ENCODE measurements at places on chromosomes 1 and 21.

GRCh38 chr1:182952677-182953444 is at the start of gene SHCBP1L:
SHCBP1L (minus strand) TSS chr1:182953166; CDS start chr1:182953133, 33 bp downstream.
- no peak for DNase-seq

GRCh38 chr1:23247276-23247675 is 30.0 kb upstream of the HTR1D start:
- DNase-seq = no peak

DNA sequence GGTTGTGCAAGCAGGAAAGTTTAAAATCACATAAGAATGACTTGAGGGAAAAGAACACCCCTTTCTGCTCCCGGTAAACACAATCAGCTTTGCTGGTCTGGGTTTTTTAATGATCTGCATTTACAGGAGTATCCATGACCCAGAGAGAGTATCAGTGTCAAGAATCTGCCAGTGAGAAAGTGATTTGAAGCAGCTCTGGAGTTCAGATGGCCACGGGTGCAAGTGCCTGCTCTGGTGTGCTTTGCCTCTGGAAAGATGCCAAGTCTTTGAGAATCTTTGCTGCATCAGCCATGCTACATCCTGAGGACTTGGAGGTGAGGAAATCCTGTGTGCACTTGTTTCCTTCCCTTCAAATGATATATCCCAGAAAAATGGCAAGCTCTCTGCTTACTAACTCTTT is 18.6 kb upstream of the MYSM1 start:
- no peak for DNase-seq

DNA sequence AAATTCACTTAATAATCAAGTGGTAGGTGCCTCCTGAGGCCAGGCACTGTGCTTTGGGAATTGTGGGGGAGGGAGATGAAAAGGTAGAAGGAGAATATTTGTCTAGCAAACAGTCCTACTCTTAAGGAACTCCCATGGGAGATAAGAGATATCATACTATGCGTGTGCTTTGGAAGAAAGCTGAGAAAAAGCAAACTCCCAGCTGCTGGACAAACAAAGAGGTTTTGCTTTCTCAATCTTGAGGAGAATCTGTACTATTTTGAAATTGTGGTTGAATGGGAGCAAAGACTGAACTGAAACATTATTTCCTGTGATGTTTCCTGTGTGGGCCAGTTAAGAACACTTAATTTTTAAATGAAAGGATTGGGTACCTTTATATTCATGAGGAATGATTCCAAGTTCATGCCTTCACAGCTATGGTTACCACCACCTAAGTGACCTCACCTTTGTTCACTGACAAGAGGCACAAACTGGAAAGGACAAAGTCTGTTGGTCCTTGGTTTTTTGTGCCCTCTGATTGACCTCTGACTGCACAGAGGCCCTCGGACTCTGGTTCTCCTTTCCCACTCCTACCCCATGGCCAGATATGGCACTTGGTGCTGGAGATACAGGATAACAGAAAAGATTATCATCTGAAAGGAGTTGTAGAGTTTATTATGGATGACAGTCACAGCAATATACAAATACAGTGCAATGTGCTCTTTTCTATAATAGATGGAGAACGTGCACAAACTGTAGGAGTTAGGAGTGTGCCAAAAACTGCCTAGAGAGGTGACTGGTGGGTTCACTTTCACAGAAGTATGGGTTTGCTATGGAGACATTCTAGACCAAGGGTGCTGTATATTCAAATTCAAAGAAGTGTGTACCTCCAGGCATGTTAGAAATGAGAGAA is 1.6 kb downstream of the CD53 start:
- no peak for DNase-seq

- no peak for DNase-seq
Observed at GRCh38 chr1:64171246-64171645, 32.2 kb upstream of the UBE2U start.

DNA sequence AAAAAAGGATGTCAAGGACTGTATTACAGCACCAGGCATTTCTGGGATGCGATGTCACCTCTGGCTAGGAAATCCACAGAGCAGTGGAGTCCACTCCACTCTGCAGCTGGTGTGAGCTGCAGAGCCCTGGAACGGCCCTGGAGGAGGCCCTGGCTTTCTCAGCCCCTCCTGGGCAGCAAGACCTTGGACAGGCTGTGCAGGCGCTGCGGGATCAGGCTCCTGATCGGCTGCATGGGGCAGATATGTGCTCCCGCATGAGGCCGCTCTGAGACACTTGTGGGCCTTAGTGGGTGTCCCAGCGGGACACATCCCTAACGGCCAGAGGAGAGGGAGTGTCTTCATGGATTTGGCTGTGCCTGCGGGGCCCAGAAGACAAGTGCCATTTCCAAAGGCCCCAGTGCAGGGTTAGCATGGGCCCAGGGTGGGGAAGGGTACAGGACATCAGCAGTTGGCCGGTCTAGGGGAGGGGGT is 6.2 kb downstream of the DNMT3L start:
- no peak for DNase-seq

GRCh38 chr1:2360588-2361364 is 30.6 kb downstream of the MORN1 start:
- DNase-seq = no peak

DNA sequence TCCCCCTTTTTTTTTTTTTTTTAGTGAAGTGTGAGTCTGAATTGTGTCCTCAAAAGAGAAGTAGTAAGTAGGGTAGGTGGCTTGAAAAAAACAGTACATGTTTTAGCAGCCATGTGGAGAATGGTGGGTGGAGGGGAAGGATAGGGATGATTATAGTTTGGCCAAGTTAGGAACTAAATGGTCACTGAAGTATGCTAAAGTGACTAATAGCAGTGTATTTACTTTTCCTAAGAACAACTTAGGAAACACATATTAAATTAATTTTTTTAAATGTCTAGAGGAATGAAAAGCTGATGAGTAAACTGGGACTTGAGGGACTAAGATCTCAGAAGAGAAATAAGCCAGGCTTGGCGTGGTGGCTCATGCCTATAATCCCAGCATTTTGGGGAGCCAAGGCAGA is 55.5 kb downstream of the PLA2G4A start:
- peak; percentile 62 for DNase-seq

- DNase-seq = peak; percentile 25
Observed at GRCh38 chr1:212457740-212458338, 25.1 kb downstream of the NENF start.

GRCh38 chr1:180536821-180537372 is 21.9 kb upstream of the OVAAL start:
- DNase-seq = no peak

- DNase-seq = peak; percentile 18
Observed at GRCh38 chr1:201085902-201086735, 26.1 kb downstream of the CACNA1S start.

- DNase-seq = no peak
Observed at GRCh38 chr1:184563308-184563707, 176.5 kb downstream of the C1orf21 start.

DNA sequence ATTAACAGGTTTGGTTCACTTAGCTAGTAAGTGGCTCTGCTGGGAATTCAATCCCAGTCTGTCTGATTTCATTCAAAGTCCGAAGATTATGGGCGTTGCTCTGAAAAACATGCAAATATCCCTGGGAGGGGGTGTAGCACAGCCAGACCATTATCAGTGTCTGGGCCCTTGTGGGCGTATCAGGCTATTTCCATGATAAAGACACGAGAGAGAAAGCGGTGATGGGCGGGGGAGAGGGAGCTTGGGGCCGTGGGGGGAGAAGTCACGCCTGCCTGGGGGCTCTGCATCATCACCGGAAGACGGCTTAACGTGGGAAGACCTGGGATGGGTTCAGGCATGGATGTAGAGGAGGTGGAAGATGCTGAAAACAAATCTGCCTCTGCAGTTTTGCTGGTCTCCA is 25.8 kb downstream of the IL6R start:
- DNase-seq = no peak

DNA sequence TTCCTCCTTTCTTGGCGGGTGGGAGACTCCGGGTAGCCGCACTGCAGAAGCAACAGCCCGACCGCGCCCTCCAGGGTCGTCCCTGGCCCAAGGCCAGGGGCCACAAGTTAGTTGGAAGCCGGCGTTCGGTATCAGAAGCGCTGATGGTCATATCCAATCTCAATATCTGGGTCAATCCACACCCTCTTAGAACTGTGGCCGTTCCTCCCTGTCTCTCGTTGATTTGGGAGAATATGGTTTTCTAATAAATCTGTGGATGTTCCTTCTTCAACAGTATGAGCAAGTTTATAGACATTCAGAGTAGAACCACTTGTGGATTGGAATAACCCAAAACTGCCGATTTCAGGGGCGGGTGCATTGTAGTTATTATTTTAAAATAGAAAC is 2.5 kb downstream of the OLIG2 start:
- DNase-seq = no peak
